ENCODE measurements at places on chromosomes 3 and 15.

GRCh38 chr15:92907896-92908712 lies 8.0 kb downstream of the CHD2 start:
- peak; percentile 12 for DNase-seq

DNA sequence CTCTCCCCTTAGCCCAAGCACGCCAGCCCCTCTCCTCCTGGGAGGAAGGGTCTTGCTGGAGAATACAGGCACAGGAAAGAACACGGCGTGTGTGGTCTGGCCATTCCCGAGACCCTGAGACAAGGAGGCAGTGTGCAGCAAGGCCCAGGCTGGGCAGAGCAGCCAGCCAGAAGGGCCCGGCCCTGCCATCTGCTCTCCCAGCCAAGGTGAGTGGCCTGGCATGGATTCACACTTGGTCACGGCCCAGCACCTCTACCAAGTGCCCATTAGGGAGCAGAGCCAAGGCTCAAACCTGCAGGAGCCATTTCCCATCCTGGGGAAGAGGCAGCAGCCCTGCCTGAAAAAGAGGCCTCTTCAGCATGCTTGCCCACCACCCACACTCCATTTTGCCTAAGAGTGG lies 28.6 kb downstream of the MEGF11 start:
- no peak for DNase-seq

GRCh38 chr3:165607221-165607620 lies 230.0 kb downstream of the BCHE start:
- no peak for DNase-seq

DNA sequence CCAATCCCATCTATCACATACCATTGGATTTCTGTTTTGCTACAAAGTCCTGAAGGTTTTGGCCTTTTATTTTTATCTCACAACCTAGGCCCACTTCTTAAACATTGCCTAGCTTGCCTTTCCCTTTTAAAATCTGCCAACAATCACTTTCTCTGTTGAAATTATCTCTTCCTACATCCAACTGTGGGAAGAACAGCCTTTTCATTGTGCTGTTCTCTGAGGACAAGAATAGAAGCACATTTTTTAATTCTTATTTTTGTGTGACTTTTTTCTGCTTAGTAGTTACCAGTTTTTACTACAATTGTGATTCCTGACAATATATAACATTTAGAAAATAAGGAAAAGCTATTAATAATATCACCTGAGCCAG lies 159.2 kb downstream of the CNTN6 start:
- no peak for DNase-seq

DNA sequence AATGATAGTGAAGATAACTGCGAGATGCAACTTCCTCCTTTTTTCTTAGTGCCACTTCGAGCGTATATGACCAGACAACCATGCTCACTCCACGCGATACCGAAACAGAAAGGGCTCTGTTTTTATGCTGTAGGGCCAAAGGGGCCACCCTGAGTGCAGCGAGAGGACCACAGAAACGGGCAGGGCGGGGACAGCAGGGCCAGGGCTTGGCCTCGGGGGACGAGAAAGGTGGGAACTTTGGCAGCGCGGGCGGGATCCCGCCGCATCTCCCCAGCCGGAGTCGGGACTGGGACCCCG lies 483 bp downstream of the VPS13C start:
- no peak for DNase-seq

- DNase-seq, result peak; percentile 7
Measured at GRCh38 chr3:73746623-73747022, 121.9 kb upstream of the PDZRN3 start.

DNA sequence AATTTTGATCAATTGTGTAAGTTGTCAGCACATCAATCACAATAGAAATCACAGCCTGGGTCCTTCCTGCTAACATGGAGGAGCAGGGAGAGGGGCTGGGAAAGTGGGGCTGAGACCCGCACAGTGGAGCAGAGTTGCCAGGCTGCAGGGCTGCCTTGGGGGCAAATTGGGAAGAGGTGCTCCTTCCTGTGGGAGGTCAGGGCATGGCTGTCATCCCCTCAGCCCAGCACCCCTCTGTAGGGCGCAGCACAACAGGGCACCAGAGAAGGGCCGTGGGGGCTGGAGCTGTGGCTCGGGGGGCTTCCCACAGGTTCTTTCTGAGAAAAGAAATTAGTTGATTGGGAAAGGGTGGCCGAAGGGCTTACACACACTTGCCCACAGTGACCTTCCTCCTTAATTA lies 126.3 kb downstream of the NSMCE3 start:
- DNase-seq, result no peak

GRCh38 chr3:42403737-42404136 lies 6.7 kb downstream of the LYZL4 start:
- no peak for DNase-seq

GRCh38 chr3:112682361-112682760 lies 41.4 kb upstream of the CCDC80 start:
- no peak for DNase-seq

- no peak for DNase-seq
Measured at GRCh38 chr3:160874736-160875135, 118.7 kb downstream of the PPM1L start.

DNA sequence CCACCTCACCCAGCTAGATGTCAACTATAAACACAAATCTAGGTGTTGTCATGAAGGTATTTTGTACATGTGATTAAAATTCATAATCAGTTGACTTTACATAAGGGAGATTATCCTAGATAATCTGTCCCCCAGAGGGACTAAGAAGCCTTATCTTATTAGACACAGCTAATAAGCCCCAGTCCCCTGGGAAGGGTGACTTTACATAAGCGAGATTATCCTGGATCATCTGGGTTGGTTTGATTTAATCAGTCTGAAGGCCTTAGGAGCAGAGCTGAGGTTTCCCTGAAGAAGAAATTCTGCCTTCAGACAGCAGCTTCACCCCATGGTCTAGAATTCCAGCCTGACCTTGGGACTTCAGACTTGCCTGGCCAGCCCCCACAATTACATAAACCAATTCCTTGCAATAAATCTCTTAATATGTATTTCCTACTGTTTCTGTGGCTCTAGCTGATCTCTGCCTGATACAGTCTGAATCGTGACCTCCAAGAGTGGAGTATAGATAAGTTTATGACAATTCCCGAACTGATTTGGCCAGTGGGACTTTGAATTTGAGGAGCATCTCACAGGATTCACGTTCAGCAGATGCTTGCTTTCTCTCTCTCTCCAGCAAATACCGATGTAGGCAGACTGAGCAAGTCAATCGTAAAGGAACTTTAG lies 66.5 kb downstream of the MRPL46 start:
- no peak for DNase-seq

GRCh38 chr3:90128391-90128790 lies 1021.0 kb downstream of the EPHA3 start:
- no peak for DNase-seq

All from T1000 (cell line).